EL (cell line): ENCODE measurements at places on chromosomes 11 and 22.
A peak's percentile ranks its signal among the peaks of the same experiment; 100 is the strongest.

DNA sequence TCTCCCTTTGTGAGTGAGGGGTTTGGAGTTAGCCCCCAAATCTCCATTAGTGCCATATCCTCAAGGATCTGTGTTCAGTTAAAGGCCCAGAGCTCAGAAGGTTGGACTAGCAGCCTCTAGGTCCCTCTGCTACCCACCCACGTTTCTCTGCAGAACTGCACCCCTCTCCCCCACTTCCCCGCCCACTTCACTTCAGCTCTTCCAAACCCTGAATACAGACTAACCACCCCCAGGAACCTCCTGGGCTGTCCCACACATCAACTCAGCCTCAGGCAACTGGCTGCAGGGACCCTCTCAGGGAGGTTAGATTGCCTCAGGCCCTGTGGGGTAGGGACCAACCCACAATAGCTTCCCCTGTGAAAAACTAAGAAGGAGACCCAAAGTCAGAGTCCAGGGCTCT, 840 bp downstream of the VPREB3 start:
- no peak for DNase-seq

- DNase-seq, result no peak
Observed at GRCh38 chr11:37747121-37747520, 1149.1 kb upstream of the RAG2 start.

- peak; percentile 93 for DNase-seq
Observed at GRCh38 chr11:101442171-101442570, 141.6 kb downstream of the TRPC6 start.

- peak; percentile 81 for DNase-seq
Observed at GRCh38 chr11:13316528-13316961, 39.0 kb downstream of the BMAL1 start.

- no peak for DNase-seq
Observed at GRCh38 chr22:22244316-22245250, at the start of gene VPREB1. Gene VPREB1, plus strand, starts transcription at chr22:22244786. Its CDS starts 28 bp downstream, at chr22:22244814.

GRCh38 chr22:42281284-42281683, 10.8 kb upstream of the TCF20 start:
- DNase-seq, result no peak

GRCh38 chr11:33687733-33688479, 12.7 kb downstream of the C11orf91 start:
- DNase-seq, result peak; percentile 76

DNA sequence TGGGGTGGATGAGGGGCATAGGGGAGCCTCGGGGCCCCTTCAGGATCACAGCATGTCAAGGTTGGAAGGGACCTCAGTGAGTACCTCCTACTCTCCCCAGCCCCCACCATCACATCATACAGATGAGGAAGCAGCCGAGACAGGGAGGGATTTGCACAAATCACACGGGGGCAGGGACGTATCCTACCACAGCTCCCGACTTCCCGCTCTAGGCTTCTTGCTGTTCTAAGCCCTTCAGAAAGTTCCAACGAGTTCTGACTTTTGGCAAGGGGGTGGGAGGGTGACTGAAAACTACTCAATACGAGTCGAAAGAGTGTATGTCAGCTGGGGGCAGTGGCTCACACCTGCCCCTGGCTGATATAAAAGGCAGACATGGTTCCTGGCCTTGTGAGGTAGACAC, 4.7 kb upstream of the RAD9A start:
- no peak for DNase-seq

GRCh38 chr22:47334601-47335000, 572.2 kb downstream of the TBC1D22A start:
- no peak for DNase-seq

DNA sequence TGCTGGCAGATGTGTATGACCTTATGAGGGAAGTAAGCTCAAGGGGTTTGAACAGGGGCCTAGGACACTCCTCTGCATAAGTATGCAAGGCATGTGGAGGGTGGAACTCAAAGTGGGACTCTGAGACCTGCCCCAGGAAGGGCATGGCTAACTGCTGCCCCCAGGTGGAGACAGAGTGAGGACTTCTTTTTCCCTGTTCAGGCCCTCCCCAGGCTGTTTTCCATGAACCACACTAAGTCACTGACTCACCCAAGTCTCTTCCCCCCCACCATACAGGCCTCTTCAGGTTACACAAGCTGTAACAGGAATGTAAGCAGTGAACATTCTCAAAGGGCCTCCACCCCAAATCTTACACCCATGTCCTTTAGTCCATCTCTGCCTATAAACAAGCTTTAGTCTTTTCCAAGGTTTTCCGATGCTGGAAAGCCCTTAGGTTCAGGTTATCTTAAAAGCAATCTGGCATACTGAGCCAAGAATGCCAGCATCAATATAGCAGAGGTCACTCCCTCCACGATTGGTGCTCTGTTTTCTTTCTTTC, 13.1 kb downstream of the EEF1G start:
- peak; percentile 100 for DNase-seq

- no peak for DNase-seq
Observed at GRCh38 chr22:19596680-19597398, 72.6 kb upstream of the CLDN5 start.

GRCh38 chr11:68649851-68650555, 34.3 kb upstream of the GAL start:
- no peak for DNase-seq

DNA sequence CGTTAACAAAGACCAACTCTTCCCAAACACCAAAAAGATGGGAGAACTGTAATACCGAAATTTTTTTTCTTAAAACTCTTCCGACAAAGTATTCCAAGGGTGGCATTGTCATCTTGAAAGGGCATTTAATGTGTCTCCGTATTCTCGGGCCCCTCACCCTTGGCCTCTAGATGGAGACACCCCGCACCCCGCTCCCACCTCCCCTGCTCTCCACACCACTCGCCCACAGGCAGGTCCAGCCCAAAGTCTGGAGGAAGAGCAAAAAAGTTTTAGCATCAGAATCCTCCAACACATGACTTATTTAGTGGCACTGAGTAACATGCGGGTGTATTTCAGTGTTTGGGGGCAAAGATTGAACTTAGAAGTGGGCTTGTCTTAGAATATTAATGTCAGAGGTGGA, 20.7 kb downstream of the SPATA19 start:
- DNase-seq, result no peak

GRCh38 chr22:47448231-47449223, 686.1 kb downstream of the TBC1D22A start:
- no peak for DNase-seq

GRCh38 chr22:23718371-23719165, 27.8 kb downstream of the RGL4 start:
- DNase-seq, result no peak

- no peak for DNase-seq
Observed at GRCh38 chr22:29873943-29874342, 9.0 kb upstream of the MTMR3 start.

DNA sequence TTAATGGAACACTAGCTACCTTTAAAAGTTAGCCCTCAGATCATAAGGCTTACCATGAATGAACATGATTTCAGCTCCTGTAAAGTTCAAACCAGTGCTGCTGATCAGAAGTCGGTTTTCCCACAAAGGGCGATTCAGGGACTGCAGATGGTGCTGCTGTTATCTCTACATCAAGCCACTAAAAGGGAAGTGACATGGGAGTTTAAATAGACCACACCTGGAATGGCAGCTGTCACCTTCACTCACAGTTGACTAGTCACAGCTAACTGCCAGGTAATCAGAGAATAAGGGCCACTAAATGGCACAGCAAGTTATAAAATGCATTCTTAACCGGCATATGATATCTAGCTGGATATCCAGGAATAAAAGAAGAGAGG, 581.1 kb upstream of the ARHGAP42 start:
- no peak for DNase-seq

- no peak for DNase-seq
Observed at GRCh38 chr11:100774859-100775258, 87.8 kb downstream of the ARHGAP42 start.

GRCh38 chr11:76526878-76527277, 82.1 kb downstream of the EMSY start:
- DNase-seq, result no peak

DNA sequence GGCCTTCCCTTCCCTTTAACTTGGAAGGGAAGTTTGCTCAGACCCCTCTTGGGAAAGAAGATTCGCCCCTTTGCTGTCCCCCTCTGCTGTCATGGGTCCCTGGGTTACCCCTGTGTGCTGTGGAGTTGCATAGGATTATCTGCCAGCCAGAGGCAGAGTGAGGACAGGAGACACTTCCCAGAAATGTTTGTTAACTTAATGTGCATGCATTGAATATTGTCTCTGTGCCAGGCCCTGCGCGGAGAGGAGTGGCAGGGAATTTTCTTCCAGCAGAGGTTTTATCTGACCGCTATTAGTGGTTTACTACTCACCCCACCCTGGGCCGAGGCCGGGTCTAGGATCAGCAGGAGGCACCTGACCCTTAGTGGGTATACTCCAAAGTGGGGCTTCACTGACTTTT, 894.8 kb downstream of the TBC1D22A start:
- no peak for DNase-seq

GRCh38 chr22:38784035-38784434, 9.9 kb downstream of the DNAL4 start:
- DNase-seq, result no peak
